ENCODE measurements at places on chromosomes 1 and 21.

DNA sequence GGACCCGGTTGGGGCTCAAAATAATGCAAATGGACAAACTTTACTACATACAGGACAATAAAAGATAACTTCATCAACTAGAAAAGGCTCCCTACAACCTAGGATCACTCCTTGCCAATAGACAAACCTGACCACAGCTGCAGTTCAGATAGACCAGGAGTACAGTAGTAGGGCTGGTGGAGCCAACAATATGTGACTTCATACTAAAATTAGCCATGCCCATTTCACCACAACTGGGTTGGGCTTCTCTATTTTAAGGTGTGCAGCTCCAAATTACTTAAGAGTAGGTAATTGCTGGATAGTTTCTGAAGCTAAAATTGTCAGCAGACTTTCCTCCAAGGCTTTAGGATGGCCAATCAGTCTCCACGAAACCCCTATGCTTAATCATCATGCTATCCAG, 3.9 kb downstream of the DENND1B start:
- DNase-seq = peak; percentile 29

GRCh38 chr1:163013826-163014600, 55.1 kb upstream of the RGS4 start:
- no peak for DNase-seq

DNA sequence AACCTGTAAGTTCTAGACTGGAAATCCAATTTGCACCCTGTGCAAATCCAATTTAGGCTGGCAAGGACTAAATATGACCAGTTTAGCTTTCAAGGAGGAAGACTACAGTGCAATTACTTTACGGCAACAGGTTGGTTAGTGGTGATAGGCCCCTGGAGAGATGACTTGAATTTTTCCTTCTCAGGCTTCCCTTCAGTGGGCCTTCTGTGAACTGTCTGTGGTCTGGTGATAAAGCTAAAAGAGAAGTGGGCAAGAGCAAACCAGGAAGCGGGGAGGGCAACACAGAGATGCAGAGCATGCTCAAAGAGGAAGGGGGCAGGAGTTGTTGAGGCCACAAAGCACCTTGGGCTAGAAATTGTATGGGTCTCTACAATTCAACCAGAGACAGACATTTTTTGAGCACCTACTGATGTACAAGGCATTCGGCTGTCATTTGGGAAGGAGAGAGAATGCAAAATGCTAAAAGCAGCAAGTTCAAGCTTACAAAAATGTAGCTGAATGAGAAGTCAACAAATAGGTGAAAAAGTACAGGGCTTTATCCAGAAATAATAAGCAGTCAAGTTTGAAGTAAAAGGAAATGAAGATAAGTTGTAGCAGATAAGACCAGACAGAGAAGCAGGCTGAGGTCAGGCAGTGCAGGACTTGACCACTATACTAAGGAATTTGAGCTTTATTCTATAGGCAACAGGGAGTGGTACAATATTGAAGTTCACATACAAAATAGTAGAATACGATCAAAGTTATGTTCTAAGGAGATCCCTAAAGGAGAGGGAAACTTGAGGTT, 23.9 kb downstream of the INPP5B start:
- DNase-seq = no peak

GRCh38 chr1:61080413-61081143, 1.8 kb upstream of the NFIA start:
- no peak for DNase-seq

- no peak for DNase-seq
Observed at GRCh38 chr1:36778740-36779139, 255.6 kb downstream of the GRIK3 start.

DNA sequence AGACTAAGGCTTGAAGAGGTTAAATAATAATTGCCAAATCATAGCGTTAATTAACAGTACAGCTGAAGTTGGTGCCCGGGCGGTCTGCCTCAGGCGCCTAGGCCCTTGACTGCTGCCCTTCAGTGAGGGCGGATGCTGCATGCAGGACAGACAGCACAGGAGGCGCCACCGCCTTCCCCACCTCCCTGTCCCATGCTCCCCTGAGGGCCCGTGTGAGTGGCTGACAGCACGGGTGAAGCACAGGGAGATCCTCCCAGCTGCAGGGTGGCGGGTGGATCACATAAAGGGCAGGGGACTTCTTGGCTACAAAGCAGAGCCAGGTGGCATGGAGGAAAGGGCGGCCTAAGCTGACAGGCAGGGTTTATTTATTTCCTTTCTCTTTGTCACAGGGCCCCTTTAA, 49.1 kb downstream of the DDX20 start:
- DNase-seq = no peak

GRCh38 chr1:216679108-216679507, 44.1 kb downstream of the ESRRG start:
- no peak for DNase-seq

- no peak for DNase-seq
Observed at GRCh38 chr1:37537378-37537777, 16.7 kb downstream of the SNIP1 start.

DNA sequence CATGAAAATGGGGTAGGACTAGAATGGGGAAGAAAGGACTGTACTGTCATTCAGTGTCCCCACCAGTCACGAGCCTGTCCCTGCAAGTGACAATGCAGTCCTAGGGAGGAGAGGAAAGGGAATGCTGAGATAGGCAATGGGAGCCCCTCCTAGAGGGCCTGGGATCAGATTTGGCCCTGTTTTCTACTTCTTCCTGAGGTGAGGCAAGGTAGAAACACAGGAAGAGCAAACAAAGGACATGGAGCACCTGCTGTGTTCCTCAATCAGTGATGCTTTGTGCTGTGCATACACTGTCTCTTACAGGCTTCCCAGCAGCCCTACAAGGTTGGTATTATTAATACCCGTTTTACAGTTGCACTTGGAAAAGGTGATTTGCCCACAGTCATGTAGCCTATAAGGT, 6.1 kb downstream of the FABP3 start:
- DNase-seq = no peak

DNA sequence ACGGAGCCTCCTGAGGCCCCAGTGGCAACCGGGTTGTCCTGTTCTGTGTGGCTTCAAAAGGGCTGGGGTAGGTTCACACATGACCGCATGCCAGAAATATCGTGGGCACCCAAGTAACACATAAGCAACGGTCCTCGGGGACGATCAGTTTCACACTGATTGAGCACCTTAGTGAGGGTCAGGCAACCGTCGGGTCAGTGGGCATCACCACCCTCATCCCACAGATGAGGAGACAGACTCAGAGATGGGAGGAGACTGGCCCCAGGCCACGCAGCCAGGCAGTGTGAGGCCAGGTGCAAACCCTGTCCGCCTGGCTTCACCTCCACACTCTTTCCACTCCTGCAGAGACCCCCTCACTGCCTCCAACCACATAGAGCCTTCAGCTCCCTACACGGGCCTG, 309.8 kb downstream of the MATN1 start:
- DNase-seq = peak; percentile 9

GRCh38 chr1:102019530-102019929, 22.8 kb upstream of the OLFM3 start:
- DNase-seq = no peak

- peak; percentile 21 for DNase-seq
Observed at GRCh38 chr21:46142582-46143473, 12.6 kb downstream of the FTCD start.

DNA sequence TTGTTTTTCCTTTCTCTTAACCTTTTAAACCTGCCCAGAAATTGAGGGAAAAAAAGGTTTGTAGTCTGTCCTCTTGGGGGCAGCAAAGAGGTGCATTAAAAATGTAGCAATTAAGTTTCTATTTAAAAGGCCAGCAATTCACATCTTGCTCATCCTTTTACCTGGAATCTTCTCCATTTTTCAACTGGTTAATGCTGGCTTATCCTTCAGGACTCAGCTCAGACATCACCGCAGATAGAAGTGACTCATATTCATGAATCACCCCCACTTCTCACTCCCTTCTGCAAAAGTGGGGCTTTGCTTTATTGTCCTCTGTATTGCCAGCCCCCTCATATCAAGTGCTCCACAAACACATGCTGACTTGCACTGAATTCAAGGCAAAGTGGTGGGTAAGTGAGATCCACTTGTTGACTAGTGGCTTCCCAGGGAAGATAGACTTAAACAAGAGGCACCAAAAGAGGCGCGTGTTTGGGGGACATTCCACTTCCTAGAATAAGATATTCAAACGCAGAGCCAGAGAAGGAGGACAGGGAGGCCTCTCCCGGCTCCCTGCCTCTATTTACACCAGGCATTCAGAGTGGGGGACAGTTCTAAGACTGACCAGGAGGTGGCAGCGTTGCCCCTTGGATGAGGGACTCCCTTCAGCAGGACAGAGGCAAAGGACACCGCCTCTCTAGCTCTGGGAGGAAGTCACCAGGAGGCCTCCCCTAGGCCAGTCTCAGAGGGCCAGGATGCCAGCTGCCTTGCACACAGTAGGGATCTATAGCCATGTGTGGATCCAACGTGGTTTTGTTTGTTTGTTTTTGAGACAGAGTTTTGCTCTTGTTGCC, 23.2 kb upstream of the ZNF648 start:
- peak; percentile 82 for DNase-seq

DNA sequence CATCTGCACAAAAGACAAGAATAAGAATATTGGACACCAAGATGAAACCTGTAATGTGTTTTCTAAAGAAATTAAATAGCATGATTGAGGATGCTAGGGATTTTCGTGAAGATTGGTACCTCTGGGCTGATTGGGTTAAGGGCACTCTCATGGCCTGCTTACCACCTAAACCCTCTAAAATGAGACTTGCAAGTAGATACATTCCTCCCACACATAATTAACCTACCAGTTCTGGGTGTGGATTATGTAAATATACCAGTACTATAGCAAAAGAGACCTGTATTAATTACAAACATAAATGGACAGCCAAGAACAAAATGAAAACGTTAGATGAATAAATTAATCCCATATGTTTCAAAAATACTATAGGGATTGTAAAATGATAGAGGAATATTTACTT, 1069.6 kb upstream of the B3GALT2 start:
- DNase-seq = no peak

DNA sequence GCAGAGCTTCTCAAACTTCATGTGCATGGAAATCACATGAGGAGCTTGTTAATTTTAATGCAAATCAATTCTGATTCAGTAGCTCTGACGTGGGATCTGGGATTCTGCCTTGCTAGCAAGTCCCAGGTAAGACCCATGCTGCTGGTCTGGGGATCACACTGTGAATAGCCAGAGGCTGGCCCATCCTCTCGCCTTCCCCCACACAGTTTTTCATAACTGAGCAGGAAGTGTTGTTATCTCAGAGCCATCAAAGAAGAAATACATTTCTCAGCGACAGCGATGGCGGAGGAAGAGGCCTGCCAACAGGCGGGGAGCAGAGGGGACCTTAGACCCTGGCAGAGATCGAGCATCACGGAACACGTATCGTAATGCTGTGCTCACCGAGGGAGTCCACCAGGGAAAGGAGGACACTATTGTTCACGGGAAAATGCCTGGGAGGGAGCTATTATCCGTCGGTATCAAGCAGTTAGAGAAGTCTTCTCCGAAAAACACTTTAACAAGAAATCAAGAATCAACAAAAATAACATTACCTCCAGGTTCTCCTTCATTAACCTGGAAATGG, 268.9 kb upstream of the TMEM51 start:
- DNase-seq = no peak

DNA sequence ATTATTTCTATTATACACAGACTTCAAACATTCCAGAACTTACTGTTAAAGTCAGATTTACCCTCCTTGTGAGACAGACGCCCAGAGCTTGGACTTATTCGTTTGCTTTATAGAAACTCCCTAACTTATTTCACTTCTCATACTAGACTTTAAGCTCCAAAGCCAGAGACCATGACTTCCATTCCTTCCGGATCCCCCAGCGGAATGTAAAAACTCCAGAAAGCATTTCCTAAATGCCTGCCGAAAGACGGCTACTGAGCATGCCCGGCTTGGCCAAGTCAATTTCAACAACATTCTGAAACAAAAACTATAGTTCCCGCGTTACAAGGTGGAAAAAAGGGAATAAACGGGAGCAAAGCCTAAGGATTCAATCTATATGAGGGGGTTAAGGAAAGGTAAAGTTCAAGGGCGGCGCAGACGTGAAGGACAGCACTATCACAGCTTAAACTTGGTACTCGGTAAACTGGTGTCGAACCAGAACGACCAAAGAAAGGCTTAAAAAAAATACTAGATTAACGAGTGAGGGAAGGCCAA, 1.1 kb downstream of the USP48 start:
- no peak for DNase-seq

- peak; percentile 60 for DNase-seq
Observed at GRCh38 chr1:86914998-86915736, 732 bp downstream of the HS2ST1 start.

- DNase-seq = no peak
Observed at GRCh38 chr1:175840787-175841186, 97.4 kb upstream of the TNR start.

DNA sequence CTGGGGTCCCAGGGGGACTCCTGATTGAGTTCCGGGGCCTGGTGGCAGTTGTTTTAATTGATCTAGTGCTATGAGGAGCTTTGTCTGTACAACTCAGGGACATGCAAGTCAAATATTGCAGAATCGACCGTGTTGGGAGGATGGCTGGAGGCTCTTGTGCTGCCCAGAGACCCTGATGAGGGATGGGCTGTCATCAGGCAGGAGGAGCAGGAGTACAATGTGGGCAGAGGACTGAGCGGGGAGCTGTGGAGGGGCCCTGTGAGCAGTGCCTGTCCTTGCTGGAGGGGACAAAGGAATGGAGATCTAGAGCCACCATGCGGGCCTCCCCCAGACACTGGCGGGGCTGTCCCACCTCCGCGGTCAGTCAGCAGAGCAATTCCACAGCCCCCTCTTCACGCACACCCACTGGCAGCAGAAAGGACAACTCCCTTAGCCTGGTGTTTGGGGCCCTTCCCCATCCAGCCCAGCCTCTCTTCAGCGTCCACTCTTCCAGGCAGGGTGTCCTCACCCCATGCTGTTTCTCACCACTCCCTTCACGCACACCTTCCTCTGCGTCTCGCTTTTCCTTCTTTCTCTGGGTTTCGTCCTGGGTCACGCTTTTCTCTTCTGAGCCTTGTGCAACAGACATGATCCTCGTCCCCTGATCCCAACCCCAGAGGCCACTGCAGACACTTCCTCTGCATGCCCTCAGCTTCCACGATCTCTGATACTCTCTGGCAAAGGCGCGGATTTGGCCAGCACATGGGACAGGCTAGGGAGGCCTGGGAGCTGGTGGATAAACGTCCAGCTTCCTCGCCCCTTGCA, 122.6 kb downstream of the GRIK3 start:
- DNase-seq = no peak

DNA sequence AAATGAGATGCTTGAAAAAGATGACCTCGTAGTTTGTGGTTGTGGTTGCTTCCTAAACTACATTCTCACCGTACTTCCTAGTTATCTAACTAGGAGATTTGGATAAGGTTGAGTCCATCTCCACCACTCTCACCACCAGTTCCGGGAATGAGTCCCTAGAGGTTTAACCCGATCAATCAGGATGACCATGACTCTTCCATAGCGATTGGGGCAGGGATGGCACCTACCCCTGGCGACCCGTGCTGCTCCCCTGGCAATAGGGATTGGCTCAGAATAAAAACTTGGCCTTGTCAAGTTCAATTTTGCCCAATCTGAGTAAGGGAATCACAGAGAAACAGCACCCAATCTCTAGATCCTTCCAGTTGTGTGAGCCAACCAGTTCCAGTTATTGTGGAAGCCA, 2.7 kb upstream of the MIS18A start:
- no peak for DNase-seq

Measured in heart left ventricle (tissue), 16 donors.